Mesothelial cell of epicardium (in vitro differentiated cells): ENCODE measurements at places on chromosomes 2 and 18. TPM values are rescaled to one million over a fixed set of nuclear protein-coding genes. Genes with fewer than 3 reads are reported as not detected.

The LHCGR gene
- total RNA-seq = 0.13 TPM in 1 of 3 replicates, not detected in the others

The FOSL2 gene
- total RNA-seq = 60.3 to 62.3 TPM (median 60.5 TPM) in 3 replicates

The SIX3 gene
- total RNA-seq = not detected in 3 replicates

The BBS5 gene
- 10.2 to 11.4 TPM (median 10.8 TPM) in 3 replicates for total RNA-seq

The CMPK2 gene
- 4.0 to 4.5 TPM (median 4.0 TPM) in 3 replicates for total RNA-seq

The APOB gene
- 0.13 to 0.23 TPM (median 0.22 TPM) in 3 replicates for total RNA-seq

The XDH gene
- 3.8 to 3.9 TPM (median 3.9 TPM) in 3 replicates for total RNA-seq

The NAPG gene
- total RNA-seq = 24.0 to 27.2 TPM (median 26.1 TPM) in 3 replicates

The TDRD15 gene
- not detected in 3 replicates for total RNA-seq

The C1QL2 gene
- total RNA-seq = not detected in 3 replicates

The SLC19A3 gene
- 11.3 to 11.9 TPM (median 11.4 TPM) in 3 replicates for total RNA-seq

The CIB4 gene
- not detected in 3 replicates for total RNA-seq

DNA sequence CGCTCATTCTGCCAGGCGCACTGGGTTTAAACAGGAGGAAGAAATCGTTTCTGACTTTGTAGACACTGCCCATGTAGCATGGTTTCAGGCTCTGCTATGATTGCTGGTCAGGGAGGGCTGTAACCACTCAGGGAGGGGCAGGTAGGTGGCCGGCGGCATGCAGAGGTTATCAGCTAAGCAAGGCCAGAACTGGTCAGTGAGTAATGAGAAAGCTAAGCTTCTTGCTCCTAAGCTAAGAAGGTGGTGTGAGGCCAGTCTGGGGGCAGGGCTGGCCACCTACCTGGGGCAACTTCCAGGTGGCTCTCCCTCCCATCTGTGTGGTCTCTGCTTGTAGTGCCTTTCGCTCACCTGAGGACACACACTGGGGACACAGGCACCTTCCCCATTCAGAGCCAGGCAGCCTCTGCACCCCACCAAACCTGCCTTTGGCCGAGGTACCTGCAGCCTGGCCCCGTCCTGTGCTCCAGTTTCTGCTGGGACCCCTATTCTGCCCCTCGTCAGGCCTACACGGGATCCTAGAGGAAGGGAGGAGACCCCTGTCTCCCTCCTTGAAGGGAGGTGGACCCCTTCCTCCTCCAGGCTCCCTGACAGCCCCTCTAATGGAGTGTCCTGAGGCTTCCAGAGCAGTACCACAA is 195.9 kb downstream of the SEPTIN10 start:
- DNase-seq = no peak

DNA sequence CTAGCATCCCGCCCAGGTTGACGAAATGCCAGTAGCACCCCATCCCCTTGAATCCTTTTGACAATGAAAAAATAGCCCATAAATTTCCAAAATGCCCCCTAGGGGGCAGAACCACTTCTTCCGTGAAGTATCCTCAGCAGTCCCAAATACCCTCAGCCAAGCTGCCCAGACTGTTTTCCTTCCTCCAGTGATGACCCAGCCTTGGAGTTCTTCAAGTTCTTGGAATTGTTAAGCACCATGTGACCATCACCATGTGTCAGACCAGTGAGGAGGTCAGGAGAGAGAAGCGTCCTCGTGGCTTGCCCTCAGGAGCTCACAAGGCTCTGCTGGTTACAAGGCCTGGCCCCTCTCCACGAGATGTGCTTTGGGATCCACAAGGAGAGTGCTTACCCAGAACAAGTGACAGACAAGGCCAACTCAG is 1.4 kb upstream of the SLC23A3 start:
- DNase-seq = no peak

GRCh38 chr2:35199298-35199697 is 1156.3 kb upstream of the CRIM1 start:
- DNase-seq = no peak

DNA sequence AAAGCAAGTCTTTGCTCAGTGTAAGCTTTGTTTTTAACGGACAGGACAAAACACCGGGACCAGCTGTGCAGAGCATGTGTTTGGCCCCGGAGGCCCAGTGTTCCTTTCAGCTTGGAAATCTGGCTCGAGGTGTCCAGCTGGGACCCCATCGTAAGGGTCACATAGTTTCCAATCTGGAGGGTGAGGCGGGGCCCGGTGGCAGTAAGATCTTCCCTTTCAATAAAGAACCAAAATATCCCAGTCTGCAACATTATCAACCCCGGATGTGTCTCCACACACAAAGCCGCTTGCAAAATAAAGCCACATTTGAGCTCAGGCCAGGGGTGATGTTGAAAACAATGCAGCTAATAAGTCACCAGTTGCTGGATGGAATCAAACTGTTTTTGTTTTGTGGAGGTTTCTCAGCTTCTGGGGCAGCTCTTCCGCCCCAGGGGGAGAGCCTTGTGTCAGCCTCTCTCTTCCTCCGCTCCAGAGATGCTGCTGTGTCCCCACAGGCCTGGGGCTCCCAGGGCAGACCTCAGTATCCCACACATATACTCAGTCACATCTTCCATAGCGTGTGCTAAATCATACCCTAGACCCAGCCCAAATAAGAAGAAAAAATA is 138.6 kb upstream of the GLI2 start:
- DNase-seq = no peak

GRCh38 chr18:78955051-78955450 is 24.6 kb upstream of the SALL3 start:
- no peak for DNase-seq

DNA sequence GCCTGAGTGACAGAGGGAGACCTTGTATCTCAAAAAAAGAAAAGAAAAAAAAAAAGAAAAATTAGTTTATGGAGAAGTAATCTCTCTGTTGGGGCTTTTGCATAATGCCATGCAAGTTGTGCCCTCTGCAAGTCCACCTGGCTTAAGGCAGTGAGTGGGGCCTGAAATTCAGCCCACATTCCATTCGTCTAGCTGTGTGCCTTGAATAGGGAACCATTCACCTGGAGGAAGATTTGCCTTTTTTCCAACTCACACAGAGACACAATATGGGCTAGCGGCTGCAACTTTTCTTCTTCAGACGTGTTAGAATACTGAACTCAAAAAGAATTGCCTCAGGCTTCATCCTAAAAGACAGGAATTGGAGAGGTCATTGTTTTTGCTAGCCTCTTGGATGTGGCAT is 160.0 kb upstream of the STON1 start:
- DNase-seq = no peak

- DNase-seq = no peak
Observed at GRCh38 chr18:2223449-2223848, 347.9 kb downstream of the METTL4 start.

DNA sequence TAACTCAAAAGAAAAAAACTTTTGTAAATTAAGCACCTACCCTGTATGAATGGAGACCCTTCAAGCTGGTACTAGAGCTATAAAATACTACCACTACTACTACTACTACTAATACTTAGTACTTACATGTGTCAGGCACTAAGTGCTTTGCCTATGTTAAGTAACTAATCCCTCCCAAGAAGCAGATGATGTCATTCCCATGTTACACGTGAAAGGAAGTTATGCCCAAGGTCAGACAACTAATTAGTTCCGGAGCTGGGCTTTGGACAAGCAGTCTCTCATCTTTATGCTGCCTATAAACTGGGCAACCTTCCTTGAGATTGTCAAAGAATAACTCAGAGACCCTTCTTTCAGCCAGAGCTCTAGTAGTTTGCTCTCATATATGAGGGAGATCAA is 13.9 kb upstream of the ATP6V1B1 start:
- no peak for DNase-seq

DNA sequence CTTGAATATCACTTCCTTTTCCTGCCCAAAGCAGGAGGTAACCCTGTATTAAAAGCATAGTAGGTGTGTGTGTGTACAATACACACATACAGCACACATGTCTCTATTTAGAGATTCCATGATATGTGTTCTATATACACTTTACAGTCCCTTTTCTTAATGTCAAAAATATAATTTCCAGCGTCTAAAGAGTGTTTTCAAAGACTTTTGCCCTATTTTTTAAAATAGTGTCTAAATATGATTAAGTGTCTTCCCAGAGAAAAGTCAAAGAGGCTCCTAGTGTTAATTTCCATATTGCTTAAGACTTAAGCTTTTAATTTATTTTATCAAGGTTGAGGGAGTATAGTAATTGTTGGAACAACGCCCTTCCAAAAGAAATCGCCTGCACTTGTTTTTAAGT is 420.3 kb upstream of the POU3F3 start:
- DNase-seq = no peak

DNA sequence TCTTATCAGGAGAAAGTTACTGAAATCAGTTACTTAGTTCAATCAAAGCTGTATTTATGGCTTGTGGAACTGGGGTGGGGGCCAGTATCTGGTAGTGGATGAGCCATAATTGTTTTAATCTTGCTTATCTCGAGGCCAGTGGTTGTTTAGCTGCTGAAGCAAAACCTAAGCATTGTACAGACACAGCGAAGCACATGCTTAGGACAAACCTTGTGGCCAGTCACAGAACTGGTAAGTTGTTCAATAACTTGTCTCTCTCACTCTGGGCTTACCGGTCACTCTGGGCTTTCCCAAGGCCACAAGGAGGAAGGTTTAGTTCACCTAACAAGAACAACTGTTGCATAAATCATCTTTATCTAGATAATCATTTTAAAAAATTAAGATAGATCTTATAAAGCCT is 296.6 kb upstream of the NETO1 start:
- DNase-seq = no peak

DNA sequence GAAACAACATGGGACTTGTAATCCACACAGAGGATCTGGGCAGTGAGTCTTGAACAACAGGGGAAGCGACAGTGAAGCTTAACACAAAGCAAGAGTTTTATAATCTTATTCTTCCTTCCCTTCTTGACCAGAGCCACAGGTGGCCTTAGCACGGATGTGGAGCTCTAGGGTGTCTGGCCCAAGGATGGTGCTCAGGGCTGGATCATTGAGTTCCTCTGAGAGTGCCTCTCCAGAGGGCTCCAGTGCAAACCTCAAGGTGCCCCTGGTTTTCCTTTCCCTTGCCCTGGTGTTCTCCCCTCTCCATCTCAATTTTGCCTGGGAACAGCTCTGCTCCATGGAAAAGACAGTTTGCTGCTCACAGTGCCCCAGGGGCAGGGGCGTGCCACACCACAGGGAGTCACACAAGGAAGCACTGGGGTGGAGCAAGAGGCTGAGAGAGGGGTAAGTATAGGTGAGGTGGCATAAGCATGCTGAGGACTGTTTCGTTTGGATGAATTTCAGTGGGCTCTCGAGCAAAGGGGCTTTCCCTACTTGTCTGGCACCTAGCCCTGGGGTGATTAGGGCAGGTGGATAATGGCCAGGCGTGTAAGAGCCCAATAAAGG is 88.6 kb upstream of the B3GNT7 start:
- DNase-seq = no peak

- DNase-seq = no peak
Observed at GRCh38 chr2:222939208-222939856, 78.5 kb downstream of the ACSL3 start.

DNA sequence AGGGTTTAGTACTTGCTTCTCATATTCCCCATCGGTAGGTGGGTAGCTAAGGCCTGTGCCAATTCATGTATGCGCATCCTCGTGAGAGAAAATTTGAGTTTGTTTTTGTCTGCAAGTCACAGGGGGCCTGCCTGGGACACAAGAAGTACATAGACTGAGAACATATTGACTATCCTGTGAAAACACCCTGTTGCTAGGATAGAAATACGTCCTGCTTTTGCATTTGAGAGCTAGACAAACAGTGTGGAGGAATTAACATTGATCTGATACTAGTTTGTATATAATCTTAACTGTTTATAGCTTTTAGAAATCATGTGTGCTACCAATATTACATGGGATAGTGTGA is 10.9 kb downstream of the WDR7 start:
- no peak for DNase-seq

- no peak for DNase-seq
Observed at GRCh38 chr2:198710562-198710961, 747.2 kb downstream of the SATB2 start.

GRCh38 chr2:232887171-232887850 is 17.2 kb downstream of the SNORC start:
- no peak for DNase-seq

GRCh38 chr2:50950996-50951395 is 80.9 kb downstream of the NRXN1 start:
- DNase-seq = no peak

GRCh38 chr2:73260338-73260984 is 23.8 kb downstream of the FBXO41 start:
- no peak for DNase-seq

DNA sequence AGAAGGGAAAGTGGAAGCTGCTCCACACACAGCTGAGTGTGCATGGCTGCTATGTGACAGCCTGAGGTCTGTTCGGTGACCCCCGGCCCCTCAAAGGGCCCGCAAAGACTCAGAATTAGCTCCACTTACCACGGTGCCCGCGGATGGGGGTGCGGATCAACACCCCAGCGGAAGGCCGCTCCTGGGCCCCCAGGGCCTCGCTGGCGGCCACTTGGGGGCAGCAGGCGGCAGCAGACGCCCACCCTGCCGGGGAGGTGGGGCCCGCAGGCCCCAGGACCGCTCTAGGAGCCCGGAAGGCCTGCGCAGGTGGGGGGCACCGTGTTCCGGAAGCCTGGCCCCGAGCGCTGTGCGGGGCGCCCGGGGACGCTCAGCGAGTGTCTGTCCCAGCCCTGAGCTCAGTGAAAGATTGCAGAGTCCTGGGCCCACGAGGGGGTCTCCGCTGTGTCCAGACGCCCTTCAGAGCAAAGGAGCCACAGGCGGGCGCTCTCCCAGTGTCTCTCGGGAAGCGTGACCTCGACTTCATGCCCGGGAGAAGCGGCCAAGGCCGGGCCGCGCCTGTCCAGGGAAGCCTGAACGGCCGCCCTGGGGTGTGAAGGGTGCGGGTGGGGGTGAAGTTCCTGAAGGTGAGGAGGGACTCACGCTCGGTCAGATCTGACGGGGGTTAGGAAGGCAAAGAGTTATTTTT is 118.7 kb downstream of the VAPA start:
- no peak for DNase-seq

DNA sequence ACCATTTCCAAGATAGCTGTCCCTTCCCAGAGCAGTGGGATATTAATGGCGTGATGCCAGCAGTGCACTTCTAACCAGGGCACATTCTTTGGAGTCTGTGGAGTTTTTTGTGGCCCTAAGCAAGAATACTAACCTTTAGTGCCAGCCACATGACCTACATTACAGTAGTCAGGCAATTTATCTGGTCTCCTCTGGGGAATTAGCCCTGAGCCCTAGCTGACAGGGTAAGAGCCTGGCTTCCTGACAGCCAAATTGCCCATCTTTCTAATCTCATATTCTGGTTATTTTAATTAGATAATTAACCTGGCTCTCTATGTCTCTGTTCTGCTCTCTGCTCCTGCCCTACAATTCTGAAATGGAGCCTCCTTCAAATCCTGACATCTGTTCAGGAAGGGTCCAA is 5.2 kb downstream of the PFN4 start:
- no peak for DNase-seq
